Left hindlimb (tissue), 1 donor: ENCODE measurements at places on chromosomes 1 and 21.

DNA sequence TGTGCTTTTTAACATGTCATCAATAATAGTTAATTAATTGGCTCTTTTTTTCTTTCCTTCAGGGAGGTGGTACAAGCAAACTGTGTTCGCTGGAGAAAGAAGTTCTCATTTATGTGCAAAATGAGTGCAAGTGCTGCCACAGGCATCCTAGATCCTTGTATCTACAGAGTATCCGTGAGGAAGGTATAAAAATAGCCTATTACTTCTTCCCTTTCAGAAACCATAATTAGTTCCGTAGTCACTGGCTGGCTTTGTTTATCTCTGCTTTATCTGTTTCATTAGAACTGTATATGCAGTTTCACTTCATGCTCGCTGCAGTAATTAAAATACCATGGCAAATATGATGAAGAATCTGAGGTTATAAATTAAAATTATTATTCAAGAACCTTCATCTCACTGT, 40.6 kb downstream of the EEIG2 start:
- DNase-seq, result no peak

DNA sequence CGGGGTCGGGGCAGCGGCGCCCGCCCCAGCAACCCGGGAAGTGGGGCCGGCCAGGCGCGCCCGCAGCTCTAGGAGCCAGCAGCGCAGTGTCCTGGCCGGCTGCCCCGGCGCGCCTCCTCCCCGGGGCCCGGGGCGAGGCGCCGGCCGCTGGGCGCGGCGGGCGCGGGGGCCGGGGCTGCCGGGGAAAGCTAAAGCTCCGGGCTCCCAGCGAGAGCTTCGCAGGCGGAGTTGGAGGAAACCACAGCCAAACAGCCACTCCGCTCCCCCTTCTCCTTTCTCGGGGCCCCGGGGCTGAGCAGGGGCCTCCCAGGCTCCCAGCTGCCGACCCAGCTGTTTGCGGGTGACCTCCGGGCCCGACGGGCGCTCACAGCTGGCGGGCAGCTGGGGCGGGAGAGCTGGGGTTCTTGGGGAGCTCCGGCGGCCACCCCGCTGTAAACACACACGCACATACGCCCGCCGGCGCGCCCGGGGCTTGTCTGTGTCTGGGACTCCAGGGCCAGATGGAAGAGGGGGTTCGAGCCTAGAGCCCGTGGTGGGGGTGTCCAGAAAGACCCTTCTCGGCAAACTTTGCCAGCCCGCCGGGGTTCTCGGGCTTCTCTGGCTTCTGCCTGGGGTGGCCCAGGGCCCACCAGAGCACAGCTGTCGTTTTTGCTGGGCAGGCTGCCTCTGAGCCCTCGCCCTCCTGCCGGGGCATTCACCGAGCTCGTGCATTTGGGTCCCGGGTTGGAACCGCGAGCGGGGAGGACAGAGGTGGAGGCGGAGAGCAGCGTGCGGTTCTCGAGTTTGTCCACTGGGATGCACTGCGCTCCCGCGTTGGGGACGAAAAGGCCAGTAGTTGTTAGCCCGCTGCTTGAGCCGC, 1.5 kb downstream of the AJAP1 start:
- peak; percentile 70 for DNase-seq

DNA sequence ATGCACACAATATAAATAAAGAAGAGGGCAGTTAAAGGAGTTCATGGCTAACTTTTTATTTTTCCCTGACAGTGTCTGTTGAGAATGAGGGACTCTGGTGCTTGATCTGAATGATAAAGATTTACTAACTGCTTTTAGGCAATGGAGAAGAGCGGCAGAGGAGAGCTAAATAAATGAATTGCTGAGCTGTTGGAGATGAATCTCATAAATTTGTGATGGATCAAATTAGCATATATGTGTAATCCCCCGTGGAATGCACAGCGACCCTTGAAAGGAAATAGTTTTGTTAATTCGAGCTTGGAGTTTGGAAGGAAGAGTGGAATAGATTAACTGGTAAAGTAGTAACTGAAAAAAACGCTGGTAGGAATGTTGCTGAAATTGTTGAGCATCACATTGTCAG, 40.2 kb downstream of the HMCN1 start:
- no peak for DNase-seq

DNA sequence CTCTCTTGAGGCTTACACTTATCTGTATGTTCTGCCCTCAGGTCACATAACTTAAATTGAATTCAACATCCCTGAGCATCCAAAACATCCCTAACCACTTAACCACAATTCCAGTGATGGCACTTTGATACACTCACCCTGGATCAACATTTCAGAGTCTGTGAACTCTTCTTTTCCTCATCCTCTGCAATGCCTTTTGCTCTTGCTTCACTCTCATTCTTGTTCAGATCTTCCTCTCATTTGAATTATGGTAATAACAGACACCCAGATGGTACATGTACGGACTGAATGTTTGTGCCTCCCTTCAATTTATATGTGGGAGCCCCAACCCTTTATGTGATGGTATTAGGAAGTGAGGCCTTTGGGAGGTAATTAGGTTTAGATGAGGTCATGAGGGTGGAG, 33.4 kb downstream of the PTGER3 start:
- DNase-seq, result no peak

GRCh38 chr1:13829152-13829769, 129.3 kb downstream of the PRDM2 start:
- DNase-seq, result no peak

- no peak for DNase-seq
Observed at GRCh38 chr1:16174261-16174868, 18.5 kb upstream of the EPHA2 start.

DNA sequence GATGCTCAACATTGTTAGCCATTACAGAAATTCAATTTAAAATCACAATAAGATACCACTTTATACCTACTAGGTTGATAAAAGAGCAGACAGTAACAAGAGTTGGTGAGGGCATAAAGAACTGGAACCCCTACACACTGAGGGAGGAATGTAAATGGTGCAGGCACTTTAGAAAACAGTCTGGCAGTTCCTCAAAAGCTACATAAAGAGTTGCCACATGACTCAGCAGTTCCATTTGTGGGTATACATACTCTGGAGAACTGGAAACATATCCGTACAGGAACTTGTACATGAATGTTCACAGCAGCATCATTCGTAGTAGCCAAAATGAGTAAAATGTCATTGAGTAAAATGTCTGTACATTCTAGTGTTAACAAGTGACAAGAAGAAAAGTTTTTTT, 17.0 kb downstream of the NSL1 start:
- no peak for DNase-seq

- DNase-seq, result no peak
Observed at GRCh38 chr21:45279446-45280177, 8.1 kb downstream of the POFUT2 start.
